ENCODE measurements at places on chromosomes 2 and 18.

DNA sequence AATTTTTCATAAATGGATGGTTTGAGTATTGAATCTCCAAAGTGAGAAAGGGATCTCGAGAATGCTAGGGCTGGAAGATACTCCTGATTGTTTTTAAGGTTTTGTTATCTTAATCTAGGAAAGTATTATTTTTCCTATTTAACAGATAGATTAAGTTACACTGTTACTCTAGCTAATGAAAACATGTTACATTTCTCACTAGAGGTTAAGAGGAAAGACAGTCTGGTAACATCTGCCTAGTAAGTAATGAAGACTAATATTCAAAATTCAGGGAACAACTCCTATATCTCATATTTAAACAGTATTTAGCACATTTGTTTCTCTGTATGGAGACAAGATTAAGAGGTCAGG is 2.0 kb downstream of the GALNT3 start:
- no peak for DNase-seq

GRCh38 chr2:200787351-200788120 is 24.2 kb upstream of the BZW1 start:
- DNase-seq: no peak

DNA sequence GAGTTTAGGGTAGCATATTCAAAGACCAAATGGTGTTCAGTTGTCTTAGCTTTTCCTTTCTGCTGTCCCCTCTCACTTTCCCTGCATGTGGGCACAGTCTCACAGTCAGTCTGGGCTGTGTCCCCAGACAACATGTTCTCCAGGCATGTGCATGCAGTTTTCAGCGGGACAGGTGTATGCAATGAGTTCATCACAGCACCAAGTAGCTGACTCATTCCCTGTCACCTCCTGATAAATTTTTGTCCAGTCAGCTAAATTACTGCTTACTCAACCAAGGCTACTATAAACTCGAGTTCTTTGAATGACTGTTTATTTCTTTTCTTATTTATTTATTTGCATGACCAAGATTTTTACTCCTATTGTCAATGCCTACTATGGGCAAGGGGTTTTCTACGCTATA is 148.8 kb upstream of the CDH19 start:
- no peak for DNase-seq

DNA sequence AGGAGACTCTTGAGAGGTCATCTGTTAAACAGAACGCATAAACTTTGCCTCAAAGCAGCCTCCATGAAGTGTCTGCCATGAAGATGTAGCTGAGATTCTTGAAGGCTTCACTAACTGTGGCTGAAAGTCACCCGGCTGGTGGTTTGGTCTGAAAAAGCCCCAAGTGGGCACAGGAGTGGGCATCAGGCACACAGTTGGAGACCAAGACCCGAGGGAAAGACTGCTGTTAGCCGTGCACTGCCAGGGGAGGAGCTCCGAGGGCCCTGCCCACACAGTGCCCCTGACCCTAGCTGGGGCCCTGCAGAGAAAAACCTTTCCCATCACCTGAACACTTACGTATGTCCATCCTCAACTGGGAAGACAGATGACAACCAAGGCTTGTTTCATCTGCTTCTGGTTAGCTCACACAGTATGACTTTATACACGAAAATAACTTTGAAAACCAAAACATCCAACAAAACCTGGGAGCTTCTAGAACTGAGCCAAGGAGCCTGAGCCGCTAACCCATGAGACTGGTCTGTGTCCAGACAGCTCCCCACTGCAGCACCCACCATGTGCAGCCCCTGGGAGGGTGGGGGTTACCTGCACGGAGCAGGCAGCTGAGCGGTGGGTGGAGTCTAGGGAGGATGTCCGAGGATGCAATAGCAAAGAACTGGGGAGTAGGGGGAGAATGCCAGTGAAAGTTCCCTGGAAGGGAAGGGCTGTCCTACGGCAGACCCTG is 15.4 kb downstream of the HJURP start:
- no peak for DNase-seq

GRCh38 chr2:109333414-109334210 is 204.6 kb downstream of the SH3RF3 start:
- DNase-seq: no peak
